ENCODE measurements at places on chromosomes 4 and X.
A peak's percentile ranks its signal among the peaks of the same experiment; 100 is the strongest.

DNA sequence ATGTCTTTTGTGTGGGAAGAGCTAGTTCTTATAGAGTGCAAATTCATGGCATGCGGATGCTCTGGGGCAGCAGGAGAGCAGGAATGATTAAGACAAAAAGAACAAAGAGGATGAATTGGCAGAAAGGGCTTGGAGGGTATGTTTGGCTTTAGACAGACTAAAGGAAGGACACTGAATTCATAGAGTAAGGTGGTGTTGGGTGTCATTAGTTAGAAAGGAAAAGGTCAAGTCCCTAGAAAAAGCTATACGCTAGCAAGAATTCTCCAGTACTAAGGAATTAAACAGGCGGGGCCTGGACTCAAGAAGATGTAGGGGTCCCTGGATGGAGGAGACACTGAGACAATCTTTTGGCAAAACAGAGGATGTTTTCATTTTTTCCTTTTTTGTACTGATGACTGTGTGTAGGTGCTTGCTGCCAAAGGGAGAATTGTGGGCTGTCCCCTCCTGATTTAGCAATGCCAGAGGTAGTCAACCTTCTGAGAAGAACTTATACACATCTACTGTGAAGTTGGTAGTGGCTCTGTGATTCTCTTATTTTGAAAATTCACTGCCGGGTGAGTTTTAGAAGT lies 391.0 kb downstream of the SPRY1 start:
- no peak for DNase-seq

- no peak for DNase-seq
Measured at GRCh38 chrX:119376312-119376711, 22.8 kb upstream of the SLC25A43 start.

- no peak for DNase-seq
Measured at GRCh38 chrX:23317799-23318724, 16.6 kb upstream of the PTCHD1 start.

- DNase-seq = no peak
Measured at GRCh38 chrX:25344161-25344936, 328.6 kb upstream of the ARX start.

DNA sequence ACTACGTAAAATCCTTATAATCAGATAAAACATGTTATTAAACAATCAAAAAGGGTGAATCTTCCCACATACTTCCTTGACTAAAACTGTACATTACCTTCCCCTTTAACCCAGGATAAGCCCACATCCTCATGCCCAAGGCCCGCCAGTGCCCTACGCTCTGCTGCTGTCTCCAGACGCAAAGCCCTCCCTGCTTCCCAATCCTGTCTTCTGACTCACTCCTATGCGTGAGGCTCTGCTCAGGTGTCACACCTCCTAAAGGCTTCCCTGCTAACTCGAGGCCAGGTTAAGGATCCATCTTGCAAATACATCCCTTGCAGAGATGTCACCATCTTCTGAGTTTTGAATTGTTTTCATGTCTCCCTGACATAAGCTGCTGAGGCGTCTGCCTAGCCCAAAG lies 61.6 kb downstream of the STX18 start:
- no peak for DNase-seq

DNA sequence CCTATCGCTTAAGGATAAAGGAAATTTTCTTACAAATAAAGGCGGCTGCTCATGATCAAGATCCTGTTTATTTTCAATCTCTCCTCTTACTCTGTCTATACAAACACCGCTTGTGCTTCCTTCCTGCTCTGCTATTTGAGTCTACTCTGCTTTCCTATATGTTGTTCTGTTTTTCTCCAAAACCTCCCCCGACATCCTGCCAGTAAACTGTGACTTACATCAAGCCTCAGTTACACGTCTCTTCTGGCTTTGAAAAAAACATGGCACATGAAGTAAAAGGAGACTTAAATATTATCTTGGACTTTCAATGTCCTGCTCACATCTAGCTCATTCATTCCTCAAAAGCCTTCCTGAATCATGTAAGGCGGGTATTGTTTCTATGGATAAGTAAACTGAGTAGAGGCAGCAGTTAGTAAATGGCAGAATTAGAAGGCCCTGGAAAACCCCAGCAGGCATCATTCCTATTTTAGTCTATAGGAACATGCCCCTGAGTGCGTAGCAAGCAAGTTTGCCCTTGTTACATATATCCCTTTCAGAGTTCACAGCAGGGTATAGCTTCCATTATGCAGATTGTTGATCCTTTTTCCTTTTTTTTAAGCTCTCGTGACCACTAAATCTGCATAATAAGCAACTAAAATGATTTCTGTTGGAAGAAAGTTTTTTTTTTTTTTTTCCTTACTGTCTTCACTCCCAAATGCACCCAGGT lies 280.1 kb downstream of the RAPGEF2 start:
- DNase-seq = no peak

GRCh38 chr4:188971125-188971524 lies 831.9 kb downstream of the TRIML1 start:
- DNase-seq = no peak

GRCh38 chr4:123014038-123014437 lies 91.6 kb upstream of the NUDT6 start:
- DNase-seq = no peak

DNA sequence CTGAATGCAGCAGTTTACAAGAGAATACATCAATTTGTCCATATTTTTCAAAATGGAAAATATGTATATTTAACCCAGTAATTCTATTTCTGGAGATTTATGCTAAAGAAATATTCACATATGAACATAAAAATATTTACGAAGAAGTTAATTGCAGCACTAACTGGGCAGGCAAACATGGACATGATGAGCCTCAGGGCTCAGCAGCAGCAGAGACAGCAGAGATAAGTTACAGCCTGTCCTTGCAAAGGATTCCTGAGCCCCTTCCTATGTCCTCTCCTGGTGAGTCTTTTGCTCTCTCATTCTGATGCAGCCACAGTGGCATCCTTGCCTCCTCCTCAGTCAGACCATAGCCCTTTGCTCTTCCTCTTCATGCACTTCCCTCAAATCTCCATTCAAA lies 680.6 kb upstream of the CPEB2 start:
- DNase-seq = no peak

DNA sequence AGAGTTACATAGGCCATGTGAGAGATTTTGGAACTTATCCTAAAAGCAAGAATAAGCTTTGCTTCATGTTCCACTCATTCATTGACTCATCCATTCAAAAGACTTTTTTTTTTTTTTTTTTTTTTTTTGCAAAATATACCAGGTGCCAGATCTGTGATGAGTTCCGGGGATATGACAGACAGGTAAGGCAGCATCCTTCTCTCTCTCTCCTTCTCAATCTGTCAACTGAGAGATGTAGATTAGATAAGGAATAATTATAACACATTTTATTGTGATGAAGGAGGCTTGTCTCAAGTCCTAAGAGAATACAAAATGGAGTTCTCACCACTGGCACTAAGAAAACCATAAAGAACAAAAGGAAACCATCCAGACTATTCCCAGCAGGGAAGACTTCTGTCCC lies 190.2 kb upstream of the CPEB2 start:
- DNase-seq = no peak

DNA sequence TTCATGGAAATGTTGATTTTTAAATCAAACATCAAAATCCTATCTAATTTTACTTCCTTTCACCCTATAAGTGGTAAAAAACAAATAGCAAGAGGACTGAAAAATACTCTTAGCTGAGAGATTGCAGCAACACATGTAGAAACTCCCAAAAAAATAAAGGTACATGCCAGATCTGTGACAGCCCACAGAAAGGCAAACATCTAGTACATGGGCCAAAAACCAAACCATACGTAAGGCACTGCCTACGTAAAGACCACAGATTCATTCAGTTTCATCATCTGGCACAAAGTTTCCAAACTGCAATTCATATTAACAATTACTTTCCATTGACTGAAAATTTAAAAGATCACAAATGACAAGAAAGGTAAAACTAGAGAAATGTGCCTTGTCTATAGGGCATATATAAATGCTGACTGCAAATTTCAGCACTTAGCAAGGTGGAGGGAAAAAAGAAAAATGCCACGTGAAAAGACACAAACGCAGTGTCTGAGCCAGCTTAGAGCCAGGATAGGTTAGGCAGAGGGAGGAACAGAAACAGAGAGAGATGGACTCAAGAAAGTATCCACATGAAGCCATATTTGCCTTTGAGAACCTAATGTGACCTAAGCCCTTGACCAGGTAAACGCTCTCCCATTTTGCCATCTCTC lies 88.1 kb downstream of the TSPAN5 start:
- no peak for DNase-seq

- peak; percentile 7 for DNase-seq
Measured at GRCh38 chr4:74623041-74623440, 171.3 kb downstream of the BTC start.

- no peak for DNase-seq
Measured at GRCh38 chr4:154348657-154349056, 142.9 kb downstream of the DCHS2 start.

DNA sequence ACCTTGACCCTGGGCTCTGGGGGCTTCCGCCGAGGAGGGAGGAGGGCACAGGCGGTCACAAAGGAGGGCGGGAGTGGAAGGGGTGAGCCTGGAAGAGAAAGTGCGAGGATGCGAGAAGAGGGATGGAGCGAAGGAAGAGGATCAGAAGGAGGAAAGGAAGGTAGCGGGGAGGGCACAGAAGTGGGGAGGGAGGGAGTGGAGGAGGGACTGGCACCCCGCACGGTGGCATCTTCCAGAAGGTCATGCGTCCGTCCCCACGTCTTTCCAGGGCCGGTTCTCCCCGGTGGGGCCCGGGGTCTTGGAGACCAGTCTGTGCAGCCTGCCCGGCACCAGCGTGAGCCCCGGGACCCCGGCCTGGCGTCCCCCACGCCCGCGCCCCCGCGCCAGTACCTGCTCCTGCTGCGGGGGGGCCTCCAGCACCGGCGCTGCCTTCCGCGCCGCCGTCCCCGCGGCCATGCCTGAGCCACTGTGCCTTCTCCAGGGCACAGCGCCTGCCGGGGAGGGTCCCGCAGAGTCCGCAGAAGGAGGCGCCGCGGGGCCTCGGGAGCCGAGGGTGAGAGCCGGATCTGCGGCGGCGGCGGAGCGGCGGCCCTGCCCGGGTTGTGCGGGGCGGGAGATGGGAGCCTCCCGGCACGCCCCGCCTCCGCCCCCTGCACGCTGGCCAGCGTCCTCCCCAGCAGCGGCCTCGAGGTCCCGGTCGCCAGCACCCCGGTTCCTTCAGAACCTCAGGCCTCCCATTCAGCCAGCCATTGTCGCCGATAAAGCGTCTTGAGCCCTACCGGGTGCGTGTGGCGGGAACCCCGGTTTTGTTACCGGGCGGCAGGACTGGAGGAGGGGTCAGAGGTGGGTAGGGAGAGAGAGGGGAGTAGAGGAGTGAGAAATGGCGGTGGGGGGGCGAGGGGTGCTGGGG lies at the start of gene RNF175:
TSS of gene RNF175 (minus strand) at position 618 of the 910 bp plus-strand sequence. CDS start at position 456, 162 bp downstream.
- DNase-seq = no peak

DNA sequence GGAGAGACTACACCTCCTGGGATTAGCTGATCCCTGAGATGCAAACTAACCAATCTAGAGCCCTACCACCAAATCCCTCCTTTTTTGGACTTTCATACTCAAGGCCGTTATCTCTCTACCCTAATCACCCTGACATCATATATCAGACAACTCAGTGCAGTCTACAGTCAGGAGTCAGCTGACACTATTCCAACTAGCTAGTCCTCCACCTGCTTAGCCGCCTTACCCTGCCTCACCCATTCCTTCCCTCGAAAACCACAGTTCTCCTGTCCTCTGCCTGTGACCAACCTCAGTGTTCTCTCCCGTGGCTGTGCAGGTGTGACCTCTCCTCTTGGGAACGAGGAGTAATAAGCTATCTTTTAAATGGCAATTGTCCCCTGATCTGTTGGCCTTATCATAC lies 1.8 kb upstream of the PPEF2 start:
- no peak for DNase-seq

DNA sequence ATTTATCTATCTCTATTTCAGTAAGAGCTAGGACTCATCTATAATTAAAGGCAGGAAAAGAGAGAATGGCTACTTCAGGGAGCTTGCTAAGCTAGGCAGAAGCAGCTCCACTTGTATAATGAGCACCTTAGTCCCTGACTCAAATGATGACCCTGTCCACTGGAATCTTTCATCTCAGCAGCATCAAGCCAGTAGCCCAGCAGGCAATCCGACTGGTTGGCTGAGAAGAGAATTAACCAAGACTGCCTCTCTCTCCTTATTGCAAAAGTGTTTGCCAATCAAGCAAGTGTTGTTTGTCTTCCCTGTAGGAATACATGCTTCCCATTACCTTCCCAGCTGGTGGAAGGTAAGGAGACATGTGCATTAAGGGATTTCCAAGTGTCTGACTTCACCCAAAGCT lies 3.9 kb upstream of the SPOCK3 start:
- DNase-seq = no peak

GRCh38 chrX:1554469-1555210 lies 17.7 kb upstream of the P2RY8 start:
- DNase-seq = no peak

- no peak for DNase-seq
Measured at GRCh38 chr4:21801661-21802385, 146.7 kb downstream of the KCNIP4 start.

- no peak for DNase-seq
Measured at GRCh38 chr4:167602157-167602556, 367.9 kb upstream of the SPOCK3 start.

- DNase-seq = peak; percentile 85
Measured at GRCh38 chr4:150366487-150366999, 215.4 kb upstream of the MAB21L2 start.

DNA sequence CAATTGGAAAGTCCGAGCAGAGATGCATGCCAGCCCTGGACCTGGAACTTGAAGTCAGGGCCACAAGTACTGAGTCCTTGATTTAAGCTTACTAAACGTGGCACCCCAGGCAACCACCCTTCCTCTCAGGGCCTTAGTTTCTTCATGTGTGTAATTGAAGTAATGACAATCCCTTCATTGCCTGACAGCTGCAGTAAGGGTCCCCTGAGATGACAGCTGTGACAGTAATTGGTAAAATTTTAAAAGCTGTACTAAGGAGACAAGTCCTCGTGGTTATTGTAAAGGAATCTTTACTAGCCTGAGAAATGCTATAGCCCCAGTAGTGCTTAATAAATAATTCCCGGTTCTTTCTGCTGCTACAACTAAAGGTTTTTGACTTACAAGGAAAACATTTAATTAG lies 175.1 kb upstream of the RADX start:
- DNase-seq = no peak

- no peak for DNase-seq
Measured at GRCh38 chrX:124488412-124489161, 142.2 kb downstream of the SH2D1A start.

DNA sequence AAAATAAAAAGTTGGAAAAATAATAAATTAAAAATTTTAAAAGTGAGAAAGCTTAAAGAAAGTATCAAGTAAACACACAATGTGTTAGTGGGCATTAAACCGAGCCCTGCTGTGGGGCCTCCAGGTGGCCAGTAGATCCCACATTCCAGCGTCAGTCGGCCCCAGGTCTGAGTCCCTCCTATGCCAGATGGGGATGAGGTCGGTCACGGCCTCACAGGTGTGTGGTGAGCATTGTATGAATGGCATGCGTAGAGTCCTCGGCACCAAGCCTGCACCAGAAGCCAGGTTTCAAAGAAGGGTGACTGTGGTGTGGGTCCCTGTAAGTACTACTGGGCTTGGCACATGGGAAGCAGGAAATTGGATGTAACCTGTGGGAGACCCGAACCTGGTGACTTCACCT lies 75.6 kb upstream of the MSX1 start:
- DNase-seq = no peak

DNA sequence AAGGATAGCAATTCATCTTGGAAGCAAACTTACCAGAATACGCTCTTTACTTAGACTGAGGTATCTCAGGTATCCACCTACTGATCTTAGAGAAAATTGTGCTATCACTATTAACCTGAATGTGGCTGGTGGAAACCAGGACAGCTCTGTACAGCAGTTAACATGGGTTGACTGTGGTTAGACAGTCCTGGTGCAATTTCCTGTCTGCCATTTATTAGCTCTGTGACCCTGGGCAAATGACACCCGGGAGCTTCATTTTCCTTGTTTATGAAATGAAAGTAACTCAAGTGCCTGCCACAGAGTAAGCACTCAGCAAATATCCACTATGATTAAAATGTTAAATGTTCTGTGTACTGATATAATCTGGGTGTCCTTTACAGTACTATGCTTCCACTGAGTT lies 60.0 kb downstream of the SMC1A start:
- DNase-seq = no peak
